ENCODE measurements at places on chromosomes 1 and 21. TPM values are rescaled to one million over a fixed set of nuclear protein-coding genes. Genes with fewer than 3 reads are reported as not detected.
A peak's percentile ranks its signal among the peaks of the same experiment; 100 is the strongest.

CYP4A22 gene
- not detected for total RNA-seq

DNA sequence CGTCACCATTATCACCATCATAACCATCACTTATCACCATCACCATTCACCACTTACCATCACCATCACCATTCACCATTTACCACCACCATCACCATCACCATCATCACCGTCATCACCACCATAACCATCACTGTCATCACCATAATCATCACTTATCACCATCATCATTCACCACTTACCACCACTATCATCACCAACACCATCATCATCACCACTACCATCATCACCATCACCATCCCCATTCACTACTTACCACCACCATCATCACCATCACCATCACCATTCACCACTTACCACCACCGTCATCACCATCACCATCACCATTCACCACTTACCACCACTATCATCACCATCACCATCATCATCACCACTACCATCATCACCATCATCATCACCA lies 151.8 kb downstream of the CAMTA1 start:
- DNase-seq: no peak

DNA sequence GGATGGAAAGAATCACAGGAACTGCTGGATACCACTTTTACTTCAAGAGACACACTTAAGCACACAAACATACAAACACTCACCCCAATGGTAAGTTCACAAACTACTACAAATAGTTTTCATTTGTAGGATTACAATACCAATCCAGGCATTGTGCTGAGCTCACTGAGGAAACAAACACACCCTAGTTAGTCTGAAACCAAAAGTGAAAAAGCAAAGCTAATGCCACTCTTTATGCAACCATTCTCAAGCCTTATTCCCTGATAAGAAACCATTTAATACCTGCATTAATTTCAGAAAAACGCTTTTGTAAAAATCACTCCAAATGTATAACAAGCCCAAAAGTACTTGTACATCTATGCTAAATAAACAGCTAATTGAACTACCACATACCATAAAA lies 38.3 kb downstream of the RNF115 start:
- peak; percentile 59 for DNase-seq

- DNase-seq: peak; percentile 85
Observed at GRCh38 chr1:219174460-219175211, 958 bp downstream of the LYPLAL1 start.

SPATA21 gene
- total RNA-seq: under 0.01 TPM

DNA sequence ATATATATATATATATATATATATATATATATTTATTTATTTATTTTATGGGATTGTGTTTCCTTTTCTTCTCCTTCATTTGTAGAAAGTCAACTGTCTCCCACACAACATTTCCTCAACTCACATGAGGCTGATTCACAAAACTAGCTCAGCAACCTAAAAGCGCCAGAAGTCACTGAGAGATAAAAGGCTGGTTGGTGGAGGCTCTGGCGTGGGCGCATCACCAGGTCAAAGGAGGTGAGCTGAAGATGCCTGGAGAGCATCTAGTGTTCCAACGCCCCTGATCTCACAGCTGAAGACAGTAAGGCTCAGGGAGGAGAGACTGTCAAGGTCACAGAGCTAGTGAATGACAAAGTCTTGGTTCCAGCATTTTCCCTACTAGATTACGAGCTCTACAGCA lies 78.0 kb downstream of the HLCS start:
- no peak for DNase-seq

FMO5 gene
- 3.6 TPM for total RNA-seq

DNA sequence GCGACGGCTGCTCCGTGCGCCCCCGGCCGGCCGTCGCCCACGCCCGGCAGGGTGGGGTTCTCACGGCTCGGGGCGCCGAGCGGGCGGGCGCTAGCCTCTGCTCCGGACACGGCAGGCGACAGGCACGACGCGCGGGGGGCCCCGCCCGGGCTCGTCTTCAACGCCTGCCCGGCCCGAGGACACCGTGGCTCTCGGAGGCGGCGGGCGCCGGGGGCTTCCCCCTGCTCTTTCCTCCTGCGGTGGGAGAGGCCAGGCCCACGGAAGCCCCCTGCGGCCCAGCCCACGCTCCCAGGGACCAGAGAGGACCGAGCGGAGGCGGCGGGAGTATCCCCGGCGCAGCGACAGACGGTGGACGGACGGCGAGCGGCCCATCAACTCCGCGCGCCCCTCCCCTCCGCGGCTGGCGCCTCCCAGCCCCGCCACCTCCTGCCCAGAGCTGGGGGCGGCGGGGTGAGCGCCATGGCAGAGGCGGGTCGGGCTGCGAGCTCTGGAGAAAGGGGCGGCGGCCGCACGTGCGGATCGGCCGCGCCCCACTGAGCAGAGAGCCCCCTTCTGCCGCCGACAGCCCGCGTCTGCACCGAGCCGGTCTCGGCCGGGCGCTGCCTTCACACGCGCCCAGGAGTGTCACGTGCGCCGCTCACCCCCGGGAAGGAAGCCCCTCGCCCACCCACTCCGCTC lies at the start of the genes SHE and TDRD10:
Gene SHE (minus strand): TSS at position 347 of the 678 bp plus-strand sequence. CDS start 386 bp downstream, outside the sequence.
Gene TDRD10 (plus strand): TSS at position 154 of the 678 bp plus-strand sequence. CDS start 4,685 bp downstream, outside the sequence.
- peak; percentile 79 for DNase-seq

DNA sequence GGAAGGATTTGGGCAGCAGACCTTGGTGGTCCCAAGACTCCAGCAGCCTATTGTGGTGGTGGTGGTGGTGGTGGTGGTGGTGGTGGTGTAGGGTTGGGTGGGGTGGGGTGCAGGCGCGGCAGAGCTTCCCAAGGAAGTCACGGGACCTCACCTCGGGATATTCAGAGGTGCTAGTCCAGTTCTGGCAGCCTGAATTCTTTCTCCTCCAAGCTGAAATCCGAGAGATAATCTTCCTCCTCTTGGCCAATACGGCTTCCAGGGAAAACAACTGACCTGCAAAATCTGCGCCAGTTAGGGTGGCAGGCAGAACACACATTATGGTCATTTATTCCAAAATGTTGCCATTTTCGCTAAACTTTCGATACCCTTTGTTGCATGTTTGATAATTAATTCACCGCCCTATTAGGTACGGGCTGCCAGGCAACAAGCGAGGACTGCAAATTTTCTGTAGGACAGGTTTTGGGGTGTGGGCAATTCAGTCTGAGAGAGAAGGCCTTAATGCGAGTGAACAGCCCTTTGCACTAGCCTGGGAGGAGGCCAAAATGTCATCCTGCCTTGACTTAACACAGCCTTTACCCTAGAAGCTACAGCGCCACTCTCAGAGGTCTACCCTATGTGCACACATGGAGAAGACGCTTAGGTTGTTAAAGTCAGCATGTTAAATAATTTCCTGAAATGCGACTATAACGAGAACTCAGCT lies 33.2 kb upstream of the BSDC1 start:
- no peak for DNase-seq

BLACAT1 gene
- not detected for total RNA-seq

- no peak for DNase-seq
Observed at GRCh38 chr21:37281993-37282392, 14.9 kb upstream of the VPS26C start.

ADAM30 gene
- not detected for total RNA-seq

FCER1A gene
- not detected for total RNA-seq

All from dermis blood vessel endothelial cell (primary cell).